Astrocyte of the cerebellum (primary cell): ENCODE measurements at places on chromosomes 5 and 9.

GRCh38 chr5:159545156-159545555, 214.9 kb upstream of the IL12B start:
- no peak for DNase-seq

DNA sequence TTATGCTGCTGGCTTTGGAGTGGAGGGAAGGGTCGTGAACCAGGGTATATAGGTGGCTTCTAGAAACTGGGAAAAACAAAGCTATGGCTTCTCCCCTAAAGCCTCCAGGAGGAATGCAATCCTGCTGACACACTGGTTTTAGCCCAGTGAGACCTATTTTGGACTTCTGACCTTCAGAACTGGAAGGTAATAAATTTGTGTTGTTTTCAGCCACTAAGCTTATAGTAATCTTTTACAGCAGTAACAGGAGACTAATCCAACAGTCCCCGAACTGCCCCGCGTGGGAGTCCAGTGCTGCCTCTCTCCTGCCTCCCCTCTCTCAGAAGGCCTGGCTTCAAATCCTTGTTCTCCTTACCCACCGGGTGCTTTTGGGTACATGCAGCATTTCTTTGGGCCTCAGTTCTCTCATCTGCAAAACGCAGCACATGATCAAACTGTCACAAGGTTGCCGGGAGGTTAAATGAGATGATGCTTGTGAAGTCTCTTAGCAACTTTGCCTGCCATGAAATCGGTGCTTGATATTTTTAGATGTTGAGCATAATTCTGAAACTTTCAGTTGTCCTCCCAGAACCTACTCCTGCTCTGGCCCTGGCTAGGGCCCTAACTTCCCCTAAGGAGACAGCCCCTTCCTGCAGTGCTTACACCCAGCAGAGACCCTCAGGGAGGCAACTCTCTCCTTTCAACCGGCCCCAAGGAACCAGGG, 127.3 kb upstream of the BOD1 start:
- no peak for DNase-seq

- no peak for DNase-seq
Measured at GRCh38 chr5:149386166-149386565, 7.1 kb upstream of the IL17B start.

DNA sequence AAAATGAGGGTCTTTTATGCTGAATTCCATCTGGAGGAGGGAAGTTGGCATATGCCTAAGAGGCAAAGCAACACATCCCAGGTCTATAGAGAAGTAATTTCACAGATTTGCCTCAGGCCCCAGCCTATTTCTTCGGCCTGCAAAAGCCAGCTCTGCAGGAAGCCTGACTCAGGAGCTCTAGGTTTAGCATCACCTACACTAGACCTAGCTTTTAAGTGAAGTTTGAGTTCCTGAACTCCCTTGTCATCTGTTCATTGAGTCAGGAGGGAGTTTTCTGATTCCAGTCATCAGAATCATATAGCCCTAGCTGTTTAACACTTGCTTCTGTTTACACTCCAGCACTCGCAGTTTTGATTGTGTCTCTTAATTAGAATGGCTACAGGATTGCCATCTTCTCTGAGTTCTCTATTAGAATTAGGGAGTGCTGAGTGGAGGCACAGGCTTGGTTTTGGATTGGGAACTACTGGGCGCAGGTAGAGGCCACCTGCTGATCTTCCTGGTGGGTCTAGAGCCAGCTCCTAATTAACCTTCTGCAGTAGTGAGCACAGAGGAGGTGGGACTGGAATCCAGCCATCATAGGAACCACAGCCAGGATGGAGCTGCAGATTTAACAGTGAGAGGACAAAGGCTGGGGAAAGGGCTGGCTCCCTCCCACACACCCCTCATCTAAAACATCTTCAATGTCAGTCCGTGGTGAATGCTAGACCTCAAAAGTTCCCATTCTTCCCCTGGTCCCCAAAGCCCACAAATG, 179.5 kb downstream of the TRIO start:
- DNase-seq: no peak

- no peak for DNase-seq
Measured at GRCh38 chr5:57776035-57776434, 293.4 kb upstream of the ACTBL2 start.

GRCh38 chr5:163894645-163895044, 389.2 kb downstream of the MAT2B start:
- peak; percentile 4 for DNase-seq

DNA sequence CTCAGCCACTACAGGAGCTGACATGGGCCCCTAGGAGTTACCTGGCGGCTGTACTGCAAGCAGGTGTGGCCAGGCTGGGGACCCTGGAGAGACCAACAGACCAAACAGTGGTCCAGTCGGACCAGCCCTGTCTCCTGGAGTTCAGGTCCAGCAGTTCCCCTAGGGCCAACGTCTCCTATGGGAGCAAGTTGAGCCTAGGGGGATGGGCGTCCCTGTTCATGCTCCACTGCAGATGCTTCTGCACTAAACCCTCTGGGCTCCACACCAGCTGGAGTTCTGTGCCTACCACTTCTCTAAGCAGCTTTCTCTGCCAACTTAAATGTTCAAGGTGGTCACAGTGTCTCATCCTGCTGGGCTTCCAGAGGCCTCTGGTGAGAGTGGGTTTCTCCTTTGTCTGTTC, 20.6 kb upstream of the OMD start:
- DNase-seq: no peak

DNA sequence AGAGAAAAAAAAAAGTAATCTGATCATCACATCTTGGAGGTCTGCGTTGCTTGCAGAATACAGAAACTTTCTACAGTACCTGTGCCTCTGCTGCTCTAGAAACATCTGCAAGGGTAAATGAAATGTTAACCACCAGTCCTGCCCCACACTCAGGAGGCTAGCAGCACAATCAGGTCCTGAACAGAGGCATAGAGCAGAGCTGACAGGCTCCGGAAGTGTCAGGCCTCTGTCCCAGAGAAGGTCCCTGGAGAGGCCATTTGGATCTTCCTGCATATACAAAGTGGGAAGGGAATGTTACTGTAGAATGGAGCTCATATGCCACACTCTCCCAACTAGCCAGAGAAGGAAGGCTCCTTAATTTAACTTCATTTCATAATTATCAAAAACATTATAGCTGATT, 7.2 kb downstream of the NRG2 start:
- DNase-seq: no peak

DNA sequence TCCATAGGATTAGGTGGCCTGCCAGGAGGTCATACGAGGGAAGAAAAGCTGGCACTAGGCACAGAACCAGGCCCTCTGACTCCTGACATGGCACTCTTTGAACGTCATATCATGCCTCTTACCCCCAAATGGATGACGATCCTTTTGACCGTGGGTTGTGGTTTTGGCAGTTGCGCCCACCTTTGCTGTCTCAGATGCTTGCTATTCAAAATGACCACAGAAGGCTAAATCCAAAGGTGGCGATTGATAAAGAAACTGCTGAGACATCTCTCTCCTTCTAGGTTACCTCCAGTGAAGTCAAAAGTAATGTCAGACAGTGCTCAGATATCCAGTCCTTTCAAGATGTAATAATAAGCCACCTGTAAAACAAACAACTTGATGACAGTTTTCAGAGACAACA, 385.0 kb downstream of the EFNA5 start:
- DNase-seq: peak; percentile 70

- no peak for DNase-seq
Measured at GRCh38 chr5:137275083-137275482, 224.0 kb downstream of the SPOCK1 start.

DNA sequence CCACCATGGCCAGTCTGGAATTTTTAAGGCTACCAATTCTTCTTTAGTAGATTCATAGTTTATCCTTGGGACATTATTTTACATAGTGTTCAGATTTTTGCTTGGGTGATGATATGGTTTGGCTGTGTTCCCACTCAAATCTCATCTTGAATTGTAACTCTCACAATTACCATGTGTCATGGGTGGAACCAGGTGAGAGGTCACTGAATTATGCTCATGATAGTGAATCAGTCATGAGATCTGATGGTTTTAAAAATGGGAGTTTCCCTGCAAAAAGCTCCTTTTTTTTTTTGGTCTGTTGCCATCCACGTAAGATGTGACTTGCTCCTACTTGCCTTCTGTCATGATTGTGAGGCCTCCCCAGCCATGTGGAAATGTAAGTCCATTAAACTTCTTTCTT, 163.9 kb downstream of the GABRG2 start:
- DNase-seq: no peak

- no peak for DNase-seq
Measured at GRCh38 chr9:137658781-137659180, 40.0 kb downstream of the EHMT1 start.

DNA sequence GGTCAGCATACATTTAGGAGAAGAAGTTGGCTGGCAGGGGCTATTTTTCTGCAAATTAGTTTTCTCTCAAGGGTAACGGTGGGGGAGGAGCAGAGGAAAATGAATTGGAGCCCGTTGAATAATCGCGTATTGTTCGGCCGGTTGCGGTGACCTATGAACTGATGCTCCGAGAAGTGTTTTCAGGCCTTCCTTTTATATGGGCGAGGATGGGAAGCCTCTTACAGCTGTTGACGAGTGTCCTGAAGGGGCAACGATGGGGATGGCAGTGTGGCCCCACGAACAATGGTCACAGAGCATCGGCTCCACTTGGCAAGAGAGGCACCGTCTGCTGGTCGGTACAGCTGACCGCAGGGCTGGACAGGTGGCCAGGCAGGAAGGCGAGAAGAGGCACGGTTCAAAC, 400.7 kb downstream of the ZSWIM6 start:
- DNase-seq: no peak
